ENCODE measurements at places on chromosomes 11 and 22.

- DNase-seq, result no peak
Observed at GRCh38 chr22:36928196-36928595, 14.8 kb downstream of the CSF2RB start.

DNA sequence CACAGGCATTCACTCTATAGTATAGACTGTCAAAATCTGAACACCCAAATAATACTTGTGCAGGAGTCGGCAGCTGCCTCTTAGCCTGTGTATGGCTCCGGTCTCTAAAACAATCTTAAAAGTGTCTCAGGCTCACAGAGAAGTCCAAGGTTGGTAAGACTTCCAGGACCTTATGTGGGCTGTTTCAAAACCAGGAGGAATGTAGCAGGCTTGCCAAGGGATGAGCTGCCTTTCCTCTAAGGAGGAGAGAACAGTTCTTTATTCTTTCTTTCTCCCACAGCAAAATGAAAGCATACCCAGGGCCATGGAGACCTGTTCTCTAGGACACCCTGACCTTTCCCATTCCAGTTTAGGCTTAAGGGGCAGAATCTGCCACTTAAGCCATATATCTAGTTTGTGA, 176.5 kb downstream of the TRPC6 start:
- no peak for DNase-seq

DNA sequence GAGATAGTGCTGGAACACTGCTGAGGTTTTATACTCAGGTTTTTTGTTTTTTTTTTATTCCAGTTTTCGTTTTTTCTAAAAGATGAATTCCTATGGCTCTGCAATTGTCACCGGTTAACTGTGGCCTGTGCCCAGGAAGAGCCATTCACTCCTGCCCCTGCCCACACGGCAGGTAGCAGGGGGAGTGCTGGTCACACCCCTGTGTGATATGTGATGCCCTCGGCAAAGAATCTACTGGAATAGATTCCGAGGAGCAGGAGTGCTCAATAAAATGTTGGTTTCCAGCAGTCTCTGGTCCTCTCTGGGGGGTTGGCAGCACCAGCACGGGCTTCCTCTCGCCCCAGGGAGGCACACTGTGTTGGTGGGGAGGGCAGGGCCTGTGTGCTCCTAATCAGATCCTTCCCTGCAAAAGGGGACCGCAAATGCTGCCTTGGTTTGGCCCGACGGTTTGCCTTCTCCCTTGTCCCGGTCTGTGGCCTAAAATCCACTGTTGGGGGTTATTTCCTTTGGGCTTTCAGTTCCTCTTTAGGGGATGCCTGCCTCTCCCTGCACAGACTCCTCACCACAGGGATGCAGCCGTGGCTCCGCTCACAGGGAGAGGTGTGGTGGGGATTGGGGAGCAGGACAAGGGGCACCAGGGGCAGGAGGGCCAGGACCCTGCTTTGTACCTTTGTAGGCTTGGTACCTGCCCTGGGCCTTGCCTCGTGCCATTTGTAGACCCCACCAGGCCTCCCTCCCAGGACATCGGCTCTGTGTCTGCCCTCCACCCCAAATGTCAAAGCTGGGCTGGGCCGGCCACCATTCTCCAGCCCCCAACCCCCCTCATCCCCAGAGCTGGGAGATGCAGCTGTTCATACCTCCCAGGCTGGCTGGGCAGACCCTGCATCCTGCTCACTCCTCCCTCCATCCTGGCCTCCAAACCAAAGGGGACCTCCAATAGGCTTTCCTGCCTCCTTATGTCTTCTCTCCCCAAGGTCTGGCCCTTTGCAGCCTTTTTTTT, 13.5 kb downstream of the MCAT start:
- no peak for DNase-seq

DNA sequence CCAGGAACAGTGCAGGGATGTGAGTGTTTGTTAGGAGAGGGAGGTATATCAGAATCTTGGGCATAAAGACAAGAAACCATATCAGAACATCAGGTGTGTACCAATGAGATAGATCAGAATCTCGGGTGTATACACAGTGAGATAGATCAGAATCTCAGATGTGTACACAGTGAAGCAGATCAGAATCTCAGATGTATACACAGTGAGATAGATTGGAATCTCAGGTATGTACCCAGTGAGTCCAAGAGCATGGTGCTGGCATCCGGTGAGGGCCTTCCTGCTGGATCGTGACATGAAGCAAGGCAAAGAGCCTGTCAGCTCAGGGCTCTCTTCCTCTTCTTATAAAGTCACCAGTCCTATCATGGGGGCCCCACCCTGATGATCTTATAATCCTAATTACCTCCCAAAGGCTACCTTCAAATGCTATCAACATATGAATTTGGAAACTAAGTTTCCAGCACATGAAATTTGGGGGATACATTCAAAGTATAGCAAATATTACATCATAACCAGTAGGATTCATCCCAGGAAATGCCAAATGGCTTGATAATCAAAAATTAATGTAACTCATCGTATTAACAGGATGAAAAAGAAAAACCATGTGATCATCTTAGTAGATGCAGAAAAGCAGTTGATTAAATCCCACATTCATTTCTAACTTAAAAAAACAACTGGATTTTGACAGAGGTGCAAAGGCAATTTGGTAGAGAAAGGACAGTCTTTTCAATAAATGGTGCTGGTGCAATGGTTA, 28.6 kb downstream of the PPARA start:
- no peak for DNase-seq

DNA sequence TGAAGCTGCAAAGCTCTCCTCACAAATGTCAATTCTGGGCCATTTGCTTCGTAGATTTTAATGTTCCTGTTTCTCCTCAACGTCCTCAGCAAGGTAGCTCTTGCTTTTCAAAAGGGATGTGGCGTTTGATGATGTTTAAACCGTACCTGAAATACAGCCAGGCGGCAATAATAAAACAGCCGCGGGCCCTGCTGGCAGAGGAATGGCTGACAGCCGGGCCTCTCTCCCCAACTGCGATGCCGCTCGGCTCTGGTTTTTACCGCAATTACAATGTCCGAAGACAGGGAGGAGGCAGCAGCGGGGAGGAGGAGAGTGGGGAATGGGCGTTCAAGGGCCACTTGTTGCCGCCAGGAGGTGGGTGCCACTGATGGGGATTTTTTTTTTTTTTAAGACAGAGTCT, 27.5 kb downstream of the MACROD1 start:
- no peak for DNase-seq

DNA sequence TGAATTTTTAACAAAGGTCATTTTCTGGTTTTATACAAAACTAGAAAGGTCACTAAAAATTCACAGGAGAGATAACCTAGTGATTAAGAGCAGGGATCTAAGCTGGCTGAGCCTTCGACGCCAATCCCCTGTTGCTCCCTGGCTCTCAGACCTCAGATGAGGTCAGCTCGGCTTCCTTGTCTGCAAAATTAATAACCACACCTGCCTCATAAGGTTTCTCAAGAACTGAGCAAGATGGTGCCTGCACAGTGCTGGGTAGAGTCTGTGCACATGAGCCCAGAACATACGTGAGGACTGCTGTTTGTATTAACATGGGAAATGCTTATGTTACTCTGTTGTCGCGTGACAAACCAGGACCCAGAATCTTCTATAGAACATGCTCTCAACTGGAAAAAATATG, 24.4 kb upstream of the CD5 start:
- DNase-seq, result no peak

GRCh38 chr11:58688789-58689503, 42.8 kb downstream of the GLYAT start:
- DNase-seq, result no peak

DNA sequence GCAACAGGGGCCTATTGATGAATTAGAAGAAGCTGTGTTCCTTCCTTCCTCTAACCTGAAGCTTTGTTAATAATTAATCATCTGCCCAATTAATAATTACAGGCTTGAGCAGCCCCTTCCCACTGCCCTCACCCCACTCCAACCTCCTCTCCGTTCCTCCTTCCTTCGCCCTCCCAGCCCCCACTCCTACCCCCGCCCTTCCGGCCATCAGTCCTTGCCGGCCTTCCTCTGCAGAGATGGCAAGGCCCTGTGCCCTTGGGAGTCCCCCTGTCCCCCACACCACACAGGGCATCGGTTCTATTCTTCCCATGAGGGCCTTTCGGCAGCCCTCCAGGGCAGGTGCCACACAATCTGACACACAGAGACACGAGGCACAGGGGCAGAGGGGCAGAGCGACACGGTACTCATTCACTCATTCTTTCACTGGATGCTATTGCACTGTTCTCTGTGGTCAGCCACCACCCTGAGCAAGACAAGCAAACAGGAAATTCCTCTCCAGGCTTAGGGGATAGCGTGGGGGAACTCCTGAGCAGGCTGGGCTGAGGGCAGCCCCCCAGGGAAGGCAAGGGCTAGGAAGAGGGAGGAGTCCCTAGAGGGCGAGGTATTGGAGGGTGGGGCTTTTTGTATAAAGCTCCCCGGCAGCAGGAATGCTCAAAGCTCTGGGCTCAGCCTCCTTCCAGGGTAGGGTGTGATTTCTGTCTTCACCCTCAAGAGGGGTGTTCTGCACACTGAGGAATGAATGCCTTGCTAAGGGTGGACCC, 14.7 kb downstream of the MGAT3 start:
- DNase-seq, result no peak

DNA sequence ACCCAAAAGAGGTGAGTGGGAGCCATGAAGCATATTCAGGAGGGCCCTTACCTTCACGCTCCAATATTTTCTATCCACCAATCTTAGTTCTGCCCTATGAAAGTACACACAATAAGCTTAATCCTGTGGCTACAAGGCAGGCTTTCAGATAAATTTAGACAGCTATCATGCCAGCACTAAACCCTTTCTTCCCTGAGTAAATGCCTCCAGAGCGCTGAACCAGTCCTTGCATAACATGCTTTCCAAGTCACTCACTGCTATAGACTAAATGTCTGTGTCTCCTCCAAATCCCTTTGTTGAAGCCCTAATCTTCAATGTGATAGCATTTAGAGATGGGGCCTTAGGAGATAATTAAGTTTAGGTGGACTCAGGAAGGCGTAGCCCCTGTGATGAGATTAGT, 50.3 kb upstream of the FIBIN start:
- DNase-seq, result no peak

DNA sequence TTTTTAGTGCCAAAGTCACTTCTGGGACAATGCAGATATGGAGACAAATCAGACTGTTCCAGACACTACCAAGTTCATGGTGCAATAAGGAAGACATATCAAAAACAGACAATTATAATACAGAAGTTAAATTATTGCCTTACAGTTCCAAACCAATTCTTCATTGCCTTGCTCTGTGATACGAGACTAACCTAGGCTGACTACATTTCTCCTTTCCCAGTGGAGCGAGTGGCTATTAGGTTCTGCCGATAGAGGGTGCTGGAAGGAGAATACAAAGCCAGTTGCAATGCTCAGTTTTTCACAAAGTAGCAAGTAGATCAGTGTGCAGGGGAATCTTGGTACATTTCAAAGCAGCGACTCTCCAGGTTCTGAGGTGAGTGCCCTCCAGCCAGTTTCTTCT, 67.8 kb downstream of the FAM168A start:
- DNase-seq, result no peak

GRCh38 chr22:30673136-30673535, 5.5 kb upstream of the DUSP18 start:
- no peak for DNase-seq

Data from NCI-H2081 treated with DMSO at 0.1 percent for 48 hours (cell line).